A549 treated with GW870086 at 1 μM for 4 hours (cell line): ENCODE measurements at places on chromosomes 13 and 19. TPM values are rescaled to one million over a fixed set of nuclear protein-coding genes. Genes with fewer than 3 reads are reported as not detected.

Gene IGFL2
- total RNA-seq, result 0.42 to 1.3 TPM (median 1.0 TPM) in 5 replicates

Gene GJA3
- total RNA-seq, result 0.75 to 1.2 TPM (median 1.1 TPM) in 5 replicates

Gene CACNA1A
- total RNA-seq, result 0.08 to 0.29 TPM (median 0.15 TPM) in 4 of 5 replicates, not detected in the other

Gene SLC46A3
- 1.5 to 2.0 TPM (median 1.9 TPM) in 5 replicates for total RNA-seq

Gene MCF2L
- total RNA-seq, result 0.09 to 0.72 TPM (median 0.47 TPM) in 5 replicates

Gene RXFP2
- not detected in 5 replicates for total RNA-seq

Gene ZNF358
- 15.8 to 19.1 TPM (median 17.3 TPM) in 5 replicates for total RNA-seq

Gene RNF225
- total RNA-seq, result 0.13 to 0.15 TPM in 2 of 5 replicates, not detected in the others

Gene NCR1
- not detected in 5 replicates for total RNA-seq

Gene C13orf46
- total RNA-seq, result 0.07 to 0.21 TPM (median 0.14 TPM) in 5 replicates

Gene AMER2
- total RNA-seq, result not detected in 5 replicates

Gene PCSK4
- total RNA-seq, result 0.42 to 1.9 TPM (median 1.0 TPM) in 5 replicates

Gene LMTK3
- 3.0 to 6.3 TPM (median 5.3 TPM) in 5 replicates for total RNA-seq

Gene RFPL4AL1
- 0.23 to 0.49 TPM (median 0.38 TPM) in 3 of 5 replicates, not detected in the others for total RNA-seq

Gene ZNF808
- total RNA-seq, result 0.03 to 0.37 TPM (median 0.09 TPM) in 4 of 5 replicates, not detected in the other

Gene C19orf18
- total RNA-seq, result not detected in 5 replicates

Gene MISP3
- total RNA-seq, result 2.3 to 4.2 TPM (median 3.9 TPM) in 5 replicates

Gene SHISA7
- not detected in 5 replicates for total RNA-seq

Gene ATXN8OS
- not detected in 5 replicates for total RNA-seq

Gene LGALS7
- total RNA-seq, result 1.3 TPM in 1 of 5 replicates, not detected in the others

Gene WDR87
- total RNA-seq, result not detected in 5 replicates

Gene NRTN
- total RNA-seq, result 0.85 to 1.6 TPM (median 1.5 TPM) in 5 replicates

Gene SIGLEC5
- not detected in 5 replicates for total RNA-seq

Gene TTC9B
- total RNA-seq, result 0.29 to 0.62 TPM (median 0.48 TPM) in 5 replicates

Gene PEG3
- not detected in 5 replicates for total RNA-seq

Gene IFNL1
- total RNA-seq, result 0.27 TPM in 1 of 5 replicates, not detected in the others

Gene ZNF724
- 0.50 to 0.90 TPM (median 0.75 TPM) in 5 replicates for total RNA-seq

Gene OLFM2
- 8.6 to 12.8 TPM (median 10.4 TPM) in 5 replicates for total RNA-seq

Gene ZNF66
- total RNA-seq, result not detected in 5 replicates

Gene FRY
- 0.01 to 0.09 TPM (median 0.03 TPM) in 4 of 5 replicates, not detected in the other for total RNA-seq

Gene TNNT1
- 115 to 148 TPM (median 130 TPM) in 5 replicates for total RNA-seq
